Brain pericyte (primary cell): ENCODE measurements at places on chromosomes 6 and 20.

- no peak for DNase-seq
These were observed 87.1 kb downstream of the CDC5L start for GRCh38 chr6:44474643-44475042.

DNA sequence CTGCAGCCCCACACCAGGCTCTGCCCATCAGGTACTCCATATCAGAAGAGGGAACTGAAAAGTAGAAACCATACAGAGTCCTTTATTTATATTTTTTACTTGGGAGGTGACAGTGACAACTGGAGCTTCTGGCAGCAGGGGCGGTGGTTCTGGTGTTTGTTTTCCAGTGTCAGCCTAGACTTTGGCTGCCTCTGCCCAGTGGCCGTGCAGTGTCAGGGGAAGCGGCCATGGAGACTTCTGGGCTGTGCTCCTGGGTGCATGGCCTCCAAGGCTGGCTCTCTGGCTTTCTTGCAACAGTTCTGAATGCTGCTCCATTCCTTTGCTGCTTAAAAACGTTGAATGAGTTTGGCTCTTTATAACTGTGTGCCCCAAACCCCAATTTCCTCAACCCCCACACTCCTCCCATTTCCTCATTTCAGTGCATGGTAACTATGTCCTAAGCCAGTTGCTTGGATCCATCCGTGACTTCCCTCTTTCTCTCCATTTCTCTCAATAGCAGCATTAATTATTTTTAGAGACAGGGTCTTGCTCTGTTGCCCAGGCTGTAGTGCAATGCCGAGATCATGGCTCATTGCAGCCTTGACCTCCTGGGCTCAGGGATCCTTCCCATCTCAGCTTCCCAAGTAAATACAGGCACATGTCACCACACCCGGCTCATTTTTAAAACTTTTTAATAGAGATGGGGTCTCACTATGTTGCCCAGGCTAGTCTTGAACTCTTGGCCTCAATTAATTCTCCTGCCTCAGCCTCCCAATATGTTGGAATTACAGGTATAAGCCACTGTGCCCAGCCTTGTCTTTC lies 141.1 kb upstream of the SGK1 start:
- DNase-seq, result no peak

GRCh38 chr20:35603695-35604448 lies 11.8 kb upstream of the SPAG4 start:
- DNase-seq, result no peak

DNA sequence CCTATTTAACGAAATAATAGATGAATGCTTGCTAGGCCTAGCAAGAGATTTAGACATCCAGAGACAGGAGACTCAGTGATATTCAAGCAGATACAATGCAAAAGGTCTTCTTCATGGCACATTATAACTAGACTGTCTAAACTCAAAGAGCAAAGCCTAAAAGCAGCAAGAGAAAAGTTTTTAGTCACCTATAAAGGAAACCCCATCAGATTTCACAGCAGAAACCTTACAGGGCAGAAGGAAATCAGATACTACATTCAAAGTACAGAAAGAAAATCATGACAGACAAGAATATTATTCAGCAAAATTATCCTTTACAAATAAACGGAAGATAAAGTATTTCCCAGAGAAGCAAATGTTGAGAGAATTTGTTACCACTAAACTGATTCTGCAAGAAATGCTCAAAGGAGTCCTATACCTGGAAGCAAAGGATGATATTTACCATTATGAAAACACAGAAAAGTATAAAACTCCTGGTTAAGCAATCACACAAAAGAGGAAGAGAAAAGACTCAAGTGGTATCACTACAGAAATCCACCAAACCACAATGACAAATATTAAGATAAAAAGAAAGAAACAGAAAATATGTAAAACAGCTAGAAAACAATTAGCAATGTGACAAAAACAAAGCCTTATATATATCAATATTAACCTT lies 333.7 kb downstream of the MEI4 start:
- DNase-seq, result no peak

- DNase-seq, result no peak
These were observed 103.6 kb downstream of the PAX1 start for GRCh38 chr20:21808863-21809664.
